ENCODE measurements at places on chromosomes 3 and 15.

- no peak for DNase-seq
Measured at GRCh38 chr3:146739203-146739671, 134.1 kb upstream of the PLSCR5 start.

DNA sequence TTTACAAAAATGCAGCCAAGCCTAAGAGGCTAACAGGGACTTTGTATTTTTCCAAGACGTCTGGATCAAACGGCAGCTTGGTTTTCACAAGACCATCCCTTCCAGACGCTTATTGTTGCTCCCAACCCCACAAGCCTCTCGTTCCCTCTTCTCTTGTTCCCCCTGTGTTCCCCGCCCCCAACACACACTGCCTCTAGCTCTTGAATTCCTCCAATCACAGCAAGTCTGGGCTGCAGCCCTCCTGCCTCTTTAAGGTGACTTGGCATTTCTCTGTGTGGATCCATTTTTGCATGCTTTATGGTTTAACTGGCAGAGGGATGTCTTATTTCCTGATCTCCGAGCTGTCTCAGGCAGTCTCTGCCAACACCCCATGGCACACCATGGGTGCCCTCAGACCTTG lies 182.2 kb downstream of the ABHD5 start:
- DNase-seq = no peak

- no peak for DNase-seq
Measured at GRCh38 chr15:69751566-69751965, 298.9 kb downstream of the RPLP1 start.

GRCh38 chr15:90004671-90005070 lies 3.5 kb downstream of the ZNF710 start:
- no peak for DNase-seq

GRCh38 chr15:99703603-99704443 lies 29.4 kb downstream of the LYSMD4 start:
- DNase-seq = peak; percentile 16

DNA sequence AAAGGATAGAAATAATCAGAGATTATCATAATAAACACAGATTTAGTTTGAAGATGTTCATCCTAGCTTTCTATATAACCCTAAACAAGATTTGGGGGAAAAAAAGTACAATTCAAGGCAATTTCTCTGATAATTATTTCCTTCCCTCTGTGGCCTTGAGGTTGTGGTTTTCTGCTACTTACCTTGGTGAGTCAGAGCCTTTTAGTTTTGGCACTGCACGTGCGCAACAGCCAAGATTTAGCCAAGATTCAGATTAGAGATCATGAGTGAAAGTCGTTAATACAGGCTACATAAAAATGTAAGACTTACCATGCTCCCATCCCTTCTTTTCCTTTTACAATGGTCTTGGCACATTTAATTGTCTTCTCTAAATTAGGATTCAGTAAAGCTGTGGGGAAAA lies 6.7 kb downstream of the LYZL4 start:
- DNase-seq = no peak

DNA sequence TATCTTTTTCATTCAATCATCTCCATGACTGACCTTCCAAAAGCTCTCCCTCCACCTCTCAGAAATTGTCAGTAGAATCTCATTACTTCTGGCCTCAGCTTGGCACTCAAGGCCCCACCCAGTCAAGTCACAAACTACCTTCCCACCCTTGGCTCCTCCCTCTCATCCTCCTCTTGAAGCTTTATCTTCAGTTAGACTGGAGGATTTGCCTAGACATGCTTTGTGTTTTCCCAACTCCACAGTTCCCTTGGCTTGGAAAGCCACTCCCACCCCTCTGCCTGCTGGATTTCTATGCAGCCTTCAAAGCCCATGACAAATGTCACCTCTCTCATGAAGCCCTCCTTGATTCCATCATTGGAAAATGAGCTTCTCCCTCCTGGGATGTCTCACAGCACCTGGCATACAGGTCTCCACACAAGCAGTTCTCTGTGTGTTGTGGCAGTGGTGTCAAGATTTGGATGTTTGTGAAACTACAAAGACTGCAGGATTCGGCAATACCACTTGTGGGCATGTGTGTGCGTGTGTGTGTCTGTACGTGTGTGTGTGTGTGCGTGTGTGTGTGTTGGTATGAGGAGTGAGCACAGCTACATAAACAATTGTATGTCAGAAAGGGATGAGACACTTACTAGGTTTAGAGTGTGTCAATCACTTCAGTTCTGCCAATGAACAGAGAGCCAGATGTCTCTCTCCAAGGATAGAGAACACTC lies 45.3 kb upstream of the VPS8 start:
- no peak for DNase-seq

GRCh38 chr3:13932578-13933295 lies 52.9 kb upstream of the WNT7A start:
- no peak for DNase-seq

DNA sequence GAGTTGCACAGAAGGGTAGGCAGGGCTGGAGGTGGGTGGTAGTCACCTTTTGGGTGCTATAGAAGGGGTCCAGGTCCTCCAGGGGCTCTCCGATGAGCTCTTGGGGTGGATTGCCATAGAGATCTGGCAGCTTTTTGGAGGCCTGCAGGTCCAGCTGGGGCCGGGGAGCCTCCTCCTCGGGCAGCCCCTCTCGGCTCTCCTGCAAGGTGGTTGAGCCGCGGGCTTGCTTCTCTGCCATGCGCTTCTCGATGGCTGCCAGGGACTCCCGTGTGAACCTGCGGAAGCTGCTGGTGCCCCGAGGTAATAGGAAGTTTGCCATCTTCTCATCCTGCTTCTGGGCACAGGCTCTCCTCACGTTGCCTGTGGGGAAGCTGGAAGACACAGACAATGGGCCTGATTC lies 16.5 kb downstream of the SCN5A start:
- no peak for DNase-seq

DNA sequence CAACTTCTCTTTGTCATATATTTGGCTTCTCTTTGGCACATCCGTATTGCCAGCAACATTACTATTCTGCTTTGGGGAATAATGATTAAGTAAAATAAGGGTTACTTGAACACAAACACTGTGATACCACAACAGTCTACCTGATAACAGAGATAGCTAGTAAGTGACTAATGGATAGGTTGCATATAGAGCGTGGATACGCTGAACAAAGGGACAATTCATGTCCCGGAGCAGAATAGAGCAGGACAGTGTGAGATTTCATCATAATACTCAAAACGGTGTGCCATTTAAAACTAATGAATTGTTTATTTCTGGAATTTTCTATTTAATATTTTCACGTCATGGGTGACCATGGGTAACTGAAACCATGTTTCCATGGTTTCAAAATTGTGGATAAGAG lies 54.1 kb downstream of the SCN5A start:
- DNase-seq = no peak

DNA sequence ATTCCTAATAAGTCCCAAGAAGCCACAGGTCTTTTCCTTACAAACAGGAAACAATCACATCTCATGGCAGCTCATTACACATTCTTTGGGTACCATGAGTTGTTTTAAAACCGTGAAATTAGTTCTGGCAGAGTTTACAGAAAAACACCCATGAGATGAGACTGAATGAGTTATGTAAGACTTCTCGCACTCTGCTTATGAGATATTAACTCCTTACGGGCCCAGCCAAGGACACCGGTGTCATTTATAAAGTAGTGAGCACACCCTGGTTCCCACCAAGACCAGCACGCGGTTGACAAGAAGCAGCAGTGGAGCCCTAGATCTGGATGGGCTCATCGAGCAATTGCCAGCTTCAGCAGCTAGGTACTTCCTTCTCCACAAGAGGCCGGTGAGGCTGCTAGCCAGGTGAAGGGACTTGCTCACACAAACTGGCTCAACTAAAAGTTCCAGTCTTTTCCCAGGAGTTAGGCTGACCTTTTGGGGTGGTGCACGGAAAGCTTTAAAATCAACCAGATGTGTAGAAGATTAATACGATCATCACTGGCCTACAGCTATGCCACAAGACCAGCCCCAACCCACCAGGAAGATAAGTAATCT lies 318.6 kb upstream of the ICE2 start:
- no peak for DNase-seq

- no peak for DNase-seq
Measured at GRCh38 chr15:37517191-37517895, 417.0 kb upstream of the MEIS2 start.

- DNase-seq = peak; percentile 62
Measured at GRCh38 chr15:77224352-77224751, 153.4 kb upstream of the TSPAN3 start.

- no peak for DNase-seq
Measured at GRCh38 chr3:149013726-149014125, 22.4 kb downstream of the GYG1 start.

GRCh38 chr15:74425630-74426029 lies 8.1 kb downstream of the SEMA7A start:
- DNase-seq = no peak

DNA sequence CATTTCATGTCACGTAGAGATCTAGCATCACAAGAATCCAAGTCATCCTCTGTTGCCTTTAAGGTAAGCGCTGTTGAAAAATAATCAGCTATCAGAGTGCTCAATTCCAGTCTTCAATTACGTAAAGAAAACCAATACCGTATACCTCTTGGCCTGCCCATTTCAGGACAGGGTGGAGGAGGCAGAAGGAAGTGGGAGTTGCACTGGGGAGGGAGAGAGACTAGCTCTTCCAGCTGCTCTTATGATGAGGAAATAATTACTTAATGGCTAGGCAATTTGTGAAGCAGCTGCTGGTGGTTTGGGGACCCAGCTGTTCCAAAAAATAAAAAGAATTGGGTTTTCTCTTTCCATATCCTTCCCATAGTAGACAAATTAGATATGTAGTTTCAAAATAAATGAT lies 365.8 kb upstream of the MCTP2 start:
- no peak for DNase-seq

DNA sequence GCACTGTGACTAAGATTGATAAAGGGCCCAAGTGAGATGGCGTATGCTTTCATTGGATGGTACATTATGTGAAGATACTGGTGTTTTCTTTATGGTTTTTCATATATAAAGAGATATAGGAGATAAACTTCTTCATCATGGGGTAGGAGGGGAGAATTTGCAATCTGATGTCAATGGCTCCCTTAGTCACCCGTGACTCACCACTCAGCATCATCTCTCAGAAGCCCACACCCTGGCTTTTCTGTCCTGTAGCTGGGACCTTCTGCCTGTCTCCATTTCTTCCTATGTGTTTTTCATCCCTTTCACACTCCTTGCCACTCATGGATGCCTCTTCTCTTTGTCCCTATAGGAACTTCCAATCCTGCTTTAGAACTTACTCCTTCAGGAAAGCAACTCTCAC lies 114.3 kb upstream of the SEMA6D start:
- DNase-seq = no peak

DNA sequence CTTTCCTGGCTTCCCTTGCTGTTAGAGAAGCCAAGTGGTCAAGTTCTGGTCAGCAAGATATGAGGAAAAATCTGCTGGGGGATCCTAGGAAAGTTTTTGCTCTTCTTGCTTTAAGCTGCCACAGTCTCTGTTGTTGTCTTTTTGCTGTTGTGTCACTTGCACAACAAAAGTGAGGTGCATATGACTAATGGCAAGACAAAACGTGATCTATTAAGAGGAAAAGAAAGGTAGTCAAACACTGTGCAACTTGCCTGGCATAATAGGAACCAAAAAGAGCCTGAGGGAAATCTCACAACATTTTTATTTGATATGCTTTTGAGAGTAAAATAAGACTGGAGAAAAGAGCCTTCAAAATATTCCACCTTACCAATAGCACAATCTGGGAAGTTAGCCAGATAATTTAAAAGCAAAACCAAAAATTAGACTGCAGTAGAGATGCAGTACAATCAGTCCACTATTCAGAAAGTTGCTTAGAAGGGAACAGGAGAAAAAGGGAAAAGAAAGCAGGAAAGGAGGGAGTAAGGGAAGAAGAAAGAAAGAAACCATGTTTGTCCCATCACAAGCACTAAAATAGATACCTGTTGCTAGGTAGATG lies 110.0 kb upstream of the SLC4A7 start:
- DNase-seq = no peak

GRCh38 chr15:29849218-29849617 lies 26.9 kb upstream of the TJP1 start:
- DNase-seq = no peak

DNA sequence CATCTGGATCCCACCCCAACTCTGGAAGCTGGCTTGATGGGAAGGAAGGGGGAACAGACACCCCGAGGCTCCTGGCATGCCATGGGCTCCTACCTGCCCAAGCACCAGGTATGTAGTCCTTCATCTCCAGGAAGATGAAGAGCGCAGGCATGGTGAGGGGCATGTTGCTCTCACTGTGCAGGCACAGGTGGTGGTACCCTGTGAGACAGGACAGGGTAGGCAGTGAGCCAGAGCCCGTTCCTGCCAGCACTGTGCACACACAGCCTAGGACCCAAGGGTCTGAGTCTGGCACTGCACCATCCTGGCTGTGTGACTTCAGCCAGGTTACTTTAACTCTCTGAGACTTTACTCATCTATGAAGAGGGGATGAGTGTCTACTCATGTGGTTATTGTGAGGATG lies 9.4 kb upstream of the ANKRD63 start:
- DNase-seq = no peak

- peak; percentile 32 for DNase-seq
Measured at GRCh38 chr3:154954757-154955156, 125.4 kb upstream of the MME start.

DNA sequence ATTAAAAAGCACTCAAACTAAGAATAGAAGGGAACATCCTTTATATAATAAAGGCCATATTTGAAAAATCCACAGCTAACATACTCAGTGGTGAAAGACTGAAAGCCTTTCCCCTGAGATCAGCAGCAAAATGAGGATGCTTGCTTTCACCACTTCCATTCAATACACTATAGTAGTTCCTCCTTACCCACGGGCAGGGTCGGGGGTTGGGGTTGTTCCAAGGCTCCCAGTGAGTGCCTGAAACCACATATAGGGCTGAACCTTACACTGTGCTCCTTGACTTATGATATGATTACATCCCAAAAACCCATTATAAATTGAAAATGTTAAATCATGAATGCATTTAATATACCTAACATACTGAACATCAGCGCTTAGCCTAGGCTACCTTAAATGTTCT lies 37.7 kb downstream of the ALDH1L1 start:
- DNase-seq = no peak

GRCh38 chr3:8256441-8257071 lies 245.1 kb upstream of the LMCD1 start:
- no peak for DNase-seq

- peak; percentile 88 for DNase-seq
Measured at GRCh38 chr3:32238453-32239306, at the start of gene CMTM8. Gene CMTM8, plus strand, starts transcription at chr3:32238680. Its CDS starts 293 bp downstream, at chr3:32238973.
